ENCODE measurements at places on chromosomes 7 and 10.
A peak's percentile ranks its signal among the peaks of the same experiment; 100 is the strongest.

GRCh38 chr10:124572751-124573150 lies 111.1 kb downstream of the LHPP start:
- DNase-seq, result no peak
- no peak overlapping the region for H3K4me3 ChIP-seq
- H3K36me3 ChIP-seq, result peaks cover 5% of the 10 kb centered on the region
- H3K4me1 ChIP-seq, result peaks cover 30% of the 10 kb centered on the region
- no peaks in the 10 kb centered on the region for H3K27me3 ChIP-seq

GRCh38 chr7:18873734-18874336 lies 243.6 kb downstream of the TWIST1 start:
- H3K4me3 ChIP-seq, result no peak overlapping the region
- H3K36me3 ChIP-seq, result no peaks in the 10 kb centered on the region
- no peaks in the 10 kb centered on the region for H3K27me3 ChIP-seq
- H3K4me1 ChIP-seq, result no peaks in the 10 kb centered on the region
- no peak overlapping the region for H3K27ac ChIP-seq

DNA sequence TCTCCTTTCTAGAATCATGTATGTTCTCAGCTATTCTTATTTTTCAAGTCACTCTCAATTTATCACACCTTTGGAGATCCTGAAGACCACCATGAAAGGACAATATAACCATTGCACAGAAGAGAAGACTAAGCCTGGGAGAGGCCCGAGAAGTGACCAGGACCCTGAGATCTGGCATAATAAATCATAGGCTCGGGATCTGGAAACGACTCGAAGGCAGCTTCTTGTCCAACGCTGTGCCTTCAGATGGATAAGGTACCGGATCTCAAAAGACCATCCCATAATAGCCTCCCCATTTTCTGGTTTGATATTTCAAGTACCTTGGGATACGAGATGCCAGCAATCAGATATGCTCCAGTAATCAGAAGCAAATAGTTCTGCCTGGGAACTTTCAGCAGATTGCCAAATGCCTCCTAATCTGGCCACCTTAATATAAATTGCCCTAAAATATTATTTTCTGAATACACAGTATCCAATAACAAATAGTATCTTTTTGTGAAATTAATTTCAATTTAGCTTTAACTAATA lies 179.2 kb upstream of the ZMIZ1 start:
- H3K36me3 ChIP-seq, result no peaks in the 10 kb centered on the region
- no peak overlapping the region for H3K27ac ChIP-seq
- no peak for DNase-seq
- H3K27me3 ChIP-seq, result peaks cover 9% of the 10 kb centered on the region
- H3K4me3 ChIP-seq, result no peak overlapping the region

DNA sequence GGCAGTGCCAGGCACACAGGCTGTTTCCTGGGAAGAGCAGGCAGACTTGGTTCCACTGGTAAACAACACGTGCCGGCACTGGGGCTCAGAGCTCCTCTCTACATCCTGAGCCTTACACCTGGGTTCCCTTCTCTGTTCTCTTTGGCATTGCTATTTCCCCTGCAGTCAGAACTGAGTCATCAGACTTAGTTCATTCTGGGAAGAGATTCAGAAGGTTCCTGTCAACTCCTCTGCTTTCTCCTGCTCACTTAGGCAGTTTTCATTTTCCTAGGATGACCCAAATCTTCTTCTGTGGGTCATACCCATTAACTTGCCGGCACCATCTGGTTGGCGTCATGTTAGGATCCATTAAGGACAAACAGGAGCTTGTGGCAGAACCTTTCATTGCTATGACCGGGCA lies 33.4 kb upstream of the LRRC18 start:
- H3K36me3 ChIP-seq, result peaks cover 53% of the 10 kb centered on the region
- H3K27ac ChIP-seq, result peak overlapping the region; percentile 4
- peaks cover 3% of the 10 kb centered on the region for H3K4me1 ChIP-seq

DNA sequence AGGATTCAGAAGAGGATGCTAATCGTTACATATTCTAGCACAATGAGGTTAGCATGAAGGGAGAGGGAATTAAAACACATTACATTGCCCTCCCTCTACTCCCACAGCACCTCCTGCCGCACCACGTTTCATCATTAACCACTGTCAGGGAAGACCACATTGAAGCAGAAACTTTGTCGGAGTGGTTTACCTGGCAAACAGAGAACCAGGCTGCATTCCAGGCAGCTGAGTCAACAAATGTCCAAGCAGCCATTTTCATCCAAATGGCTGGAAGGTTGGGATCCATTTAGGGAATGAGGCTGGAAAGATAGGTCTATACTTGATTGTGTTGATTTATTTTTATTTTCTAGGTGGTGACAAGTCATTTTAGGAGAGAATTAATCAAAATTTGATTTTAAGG lies 273.6 kb downstream of the DYNC1I1 start:
- no peak for DNase-seq
- H3K4me3 ChIP-seq, result no peak overlapping the region
- no peaks in the 10 kb centered on the region for H3K36me3 ChIP-seq
- no peaks in the 10 kb centered on the region for H3K27me3 ChIP-seq
- H3K4me1 ChIP-seq, result no peaks in the 10 kb centered on the region

DNA sequence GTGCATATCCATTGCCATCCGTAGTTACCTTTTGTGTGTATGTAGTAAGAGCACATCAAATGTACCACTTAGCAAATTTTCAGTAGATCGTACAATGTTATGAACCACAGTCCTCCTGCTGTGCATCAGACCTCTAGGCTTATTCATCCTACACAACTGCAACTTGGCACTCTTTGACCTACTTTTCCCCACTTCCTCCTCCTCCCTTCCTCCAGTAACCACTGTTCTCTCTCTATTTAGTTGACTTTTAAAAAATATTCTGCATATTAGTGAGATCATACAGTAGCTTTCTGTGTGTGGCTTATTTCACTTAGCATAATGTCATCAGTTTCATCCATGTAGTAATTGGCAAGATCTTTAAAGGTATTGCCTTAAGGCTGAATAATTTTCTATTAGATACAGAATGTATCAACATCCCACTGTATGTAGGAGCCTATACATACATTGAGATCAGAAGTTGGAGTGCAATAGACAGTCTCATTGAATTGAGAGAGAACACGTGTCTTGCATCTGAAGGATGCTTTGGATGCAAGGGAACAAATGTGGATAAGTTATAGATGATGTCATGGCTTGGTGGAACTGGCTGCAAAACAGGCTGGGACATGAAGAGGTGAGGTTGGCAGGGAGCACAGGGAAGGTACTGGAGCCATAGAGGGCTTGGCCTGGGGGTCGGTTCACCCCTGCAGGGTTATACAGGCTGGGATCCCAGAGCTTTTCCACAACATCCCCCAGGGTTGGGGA lies 83.0 kb upstream of the FAM180A start:
- no peak for DNase-seq
- peaks cover 15% of the 10 kb centered on the region for H3K4me1 ChIP-seq

- no peaks in the 10 kb centered on the region for H3K36me3 ChIP-seq
- H3K27ac ChIP-seq, result no peak overlapping the region
- H3K27me3 ChIP-seq, result no peaks in the 10 kb centered on the region
- peaks cover 7% of the 10 kb centered on the region for H3K4me1 ChIP-seq
Observed at GRCh38 chr10:21993360-21994001, 10.0 kb downstream of the DNAJC1 start.

DNA sequence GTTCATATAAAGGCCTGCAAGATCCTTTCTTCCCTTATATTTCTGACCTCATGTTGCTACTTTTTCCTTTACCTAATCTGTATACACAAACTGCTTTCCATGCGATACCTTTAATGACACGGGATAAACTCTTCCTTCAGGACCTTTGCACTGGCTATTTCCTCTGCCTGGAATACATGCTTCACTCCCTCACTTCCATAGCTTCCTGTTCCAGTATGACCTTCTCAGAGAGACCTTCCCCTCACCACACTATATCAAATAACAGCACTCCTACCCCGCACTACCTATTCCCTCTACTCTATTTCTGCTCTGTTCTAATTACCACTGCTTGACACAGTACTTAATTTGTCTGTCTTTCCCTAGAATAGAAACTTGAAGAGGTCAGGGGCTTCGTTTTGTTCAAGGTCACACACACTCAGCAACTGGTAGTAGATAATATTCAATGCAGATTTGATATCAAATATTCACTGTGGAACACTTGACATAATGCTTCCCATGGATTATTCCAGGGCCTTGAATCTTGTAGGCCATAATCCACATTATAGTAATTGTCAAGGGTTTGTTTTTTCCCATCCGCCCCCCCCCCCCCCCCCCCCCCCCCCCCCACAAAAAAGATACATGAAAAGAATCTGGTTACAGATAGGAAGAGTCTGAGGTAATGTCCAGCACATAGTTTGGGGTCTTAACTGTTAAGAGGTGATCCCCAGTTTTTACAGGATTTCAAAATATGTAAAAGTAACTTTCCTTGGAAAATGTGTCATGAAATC lies 11.1 kb downstream of the SYPL1 start:
- peak overlapping the region; percentile 80 for H3K27ac ChIP-seq
- H3K27me3 ChIP-seq, result no peaks in the 10 kb centered on the region
- no peak for DNase-seq

GRCh38 chr7:6505685-6506559 lies 45.3 kb downstream of the GRID2IP start:
- H3K27ac ChIP-seq, result no peak overlapping the region
- H3K4me1 ChIP-seq, result peaks cover 7% of the 10 kb centered on the region
- no peaks in the 10 kb centered on the region for H3K27me3 ChIP-seq
- peak overlapping the region; percentile 33 for H3K4me3 ChIP-seq

GRCh38 chr7:12102126-12102525 lies 109.0 kb upstream of the TMEM106B start:
- H3K36me3 ChIP-seq, result no peaks in the 10 kb centered on the region
- H3K4me3 ChIP-seq, result no peak overlapping the region
- no peak for DNase-seq
- no peak overlapping the region for H3K27ac ChIP-seq
- H3K4me1 ChIP-seq, result no peaks in the 10 kb centered on the region

DNA sequence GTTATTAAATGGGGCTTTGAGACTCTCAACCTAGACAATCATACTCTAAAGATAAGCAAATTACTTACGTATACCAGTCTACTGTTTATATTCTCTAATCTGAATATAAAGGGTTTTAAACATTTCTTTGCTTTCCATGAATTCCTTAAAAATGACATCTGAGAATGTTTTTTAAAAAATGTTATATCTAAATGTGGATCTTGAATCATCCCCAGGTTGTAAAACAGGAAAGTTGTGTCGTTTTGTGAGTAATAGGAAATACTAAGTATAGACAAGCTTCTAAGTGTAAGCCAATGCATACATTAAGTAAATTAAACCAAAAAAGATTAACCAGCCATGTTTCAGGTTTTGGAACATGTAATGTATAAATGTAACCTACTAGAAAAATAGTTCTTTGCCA lies 26.8 kb downstream of the ADD3 start:
- no peak overlapping the region for H3K27ac ChIP-seq
- DNase-seq, result no peak
- H3K27me3 ChIP-seq, result no peaks in the 10 kb centered on the region
- H3K36me3 ChIP-seq, result peaks cover under 1% of the 10 kb centered on the region
- H3K4me1 ChIP-seq, result peaks cover 32% of the 10 kb centered on the region

GRCh38 chr10:34327184-34327583 lies 487.9 kb downstream of the PARD3 start:
- H3K4me1 ChIP-seq, result no peaks in the 10 kb centered on the region
- no peak overlapping the region for H3K27ac ChIP-seq
- peaks cover 1% of the 10 kb centered on the region for H3K27me3 ChIP-seq
- DNase-seq, result no peak
- H3K36me3 ChIP-seq, result no peaks in the 10 kb centered on the region
